ENCODE measurements at places on chromosomes 1 and 21. TPM values are rescaled to one million over a fixed set of nuclear protein-coding genes. Genes with fewer than 3 reads are reported as not detected.

The PKP1 gene
- 151 TPM for total RNA-seq

DNA sequence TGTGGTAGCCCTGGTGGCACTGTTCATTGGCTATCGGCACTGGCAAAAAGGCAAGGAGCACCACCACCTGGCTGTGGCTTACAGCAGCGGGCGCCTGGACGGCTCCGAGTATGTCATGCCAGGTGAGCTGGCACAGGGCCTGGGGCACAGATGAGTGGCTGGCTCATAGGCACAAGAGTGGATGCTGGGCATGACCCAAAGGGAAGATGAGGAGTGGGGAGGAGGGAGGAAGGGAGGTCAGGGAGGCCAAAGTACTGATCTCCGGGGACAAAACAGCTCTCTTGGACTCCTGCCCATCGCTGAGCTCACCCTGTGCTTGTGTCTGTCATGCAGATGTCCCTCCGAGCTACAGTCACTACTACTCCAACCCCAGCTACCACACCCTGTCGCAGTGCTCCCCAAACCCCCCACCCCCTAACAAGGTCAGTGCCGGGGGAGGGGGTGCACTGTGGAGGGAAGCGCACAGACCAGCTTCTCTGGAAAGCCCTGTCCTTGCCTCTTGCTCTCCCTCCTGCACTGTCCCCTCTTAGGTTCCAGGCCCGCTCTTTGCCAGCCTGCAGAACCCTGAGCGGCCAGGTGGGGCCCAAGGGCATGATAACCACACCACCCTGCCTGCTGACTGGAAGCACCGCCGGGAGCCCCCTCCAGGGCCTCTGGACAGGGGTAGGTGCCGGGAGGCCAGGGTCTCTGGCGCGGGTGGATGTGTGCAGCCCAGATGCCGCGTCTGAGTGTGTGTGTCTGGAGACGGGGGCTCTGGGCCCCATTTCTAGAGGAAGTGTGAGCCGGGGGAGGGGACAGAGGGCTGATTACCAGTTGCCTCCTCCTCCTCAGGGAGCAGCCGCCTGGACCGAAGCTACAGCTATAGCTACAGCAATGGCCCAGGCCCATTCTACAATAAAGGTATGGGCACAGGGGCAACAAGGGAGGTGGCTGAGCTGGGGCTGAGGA lies 7.3 kb upstream of the LRRC71 start:
- peak; percentile 61 for DNase-seq

DNA sequence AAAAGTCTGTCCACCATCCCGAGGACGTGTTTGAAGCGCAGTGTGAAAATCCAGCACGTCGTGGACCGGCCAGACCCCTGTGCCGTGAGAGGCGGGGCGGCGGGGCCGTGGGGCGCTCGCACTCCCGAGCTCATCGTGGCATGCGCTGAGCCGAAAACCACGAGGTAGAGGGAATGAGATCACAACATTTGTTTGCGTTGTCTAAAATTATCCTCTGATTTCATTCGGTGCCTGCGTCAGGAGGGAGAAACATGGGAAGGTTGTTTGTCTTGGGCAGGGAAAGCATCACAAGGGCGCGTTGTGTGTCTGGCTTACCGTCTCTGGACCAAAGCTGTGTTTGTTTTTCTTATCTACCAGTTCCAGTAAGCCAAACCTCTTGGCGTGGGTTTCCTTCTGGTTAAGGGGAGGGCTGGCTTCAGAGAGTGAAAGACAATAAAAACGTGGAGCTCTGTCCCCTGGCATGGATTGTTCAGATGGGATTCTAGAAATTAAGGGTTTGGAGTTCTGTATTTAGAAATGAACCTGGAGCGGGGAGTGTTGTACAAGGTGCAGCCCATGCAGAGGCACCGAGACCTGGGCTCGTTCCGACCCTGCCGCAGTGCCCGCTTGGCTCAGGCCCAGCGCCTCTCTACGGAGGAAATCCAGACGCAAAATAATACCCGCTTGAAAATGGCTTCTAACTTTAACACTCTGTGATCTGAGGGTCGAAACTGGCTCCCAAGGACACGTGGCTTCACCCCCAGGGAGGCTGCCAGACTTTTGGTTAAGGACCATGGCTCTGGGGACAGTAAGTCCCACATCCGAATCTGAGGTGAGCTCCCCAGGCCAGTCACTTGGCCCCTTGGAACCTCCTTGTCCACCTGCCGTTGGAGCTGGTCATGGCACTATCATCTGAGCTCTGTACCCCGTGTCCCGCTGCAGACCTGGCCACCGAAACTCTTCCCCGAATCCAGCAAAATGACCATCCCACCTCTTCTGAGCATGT lies 68.7 kb upstream of the FAM3B start:
- DNase-seq = no peak

GRCh38 chr1:6688001-6688400 lies 13.6 kb downstream of the DNAJC11 start:
- no peak for DNase-seq

GRCh38 chr1:81876901-81877733 lies 76.4 kb downstream of the ADGRL2 start:
- no peak for DNase-seq

GRCh38 chr1:225355863-225356262 lies 72.0 kb downstream of the LBR start:
- DNase-seq = no peak

The CSF3R gene
- 21.7 TPM for total RNA-seq

The CFAP74 gene
- 0.49 TPM for total RNA-seq

The CELA3A gene
- total RNA-seq = not detected

The GNAT2 gene
- total RNA-seq = not detected

The CLEC20A gene
- not detected for total RNA-seq

DNA sequence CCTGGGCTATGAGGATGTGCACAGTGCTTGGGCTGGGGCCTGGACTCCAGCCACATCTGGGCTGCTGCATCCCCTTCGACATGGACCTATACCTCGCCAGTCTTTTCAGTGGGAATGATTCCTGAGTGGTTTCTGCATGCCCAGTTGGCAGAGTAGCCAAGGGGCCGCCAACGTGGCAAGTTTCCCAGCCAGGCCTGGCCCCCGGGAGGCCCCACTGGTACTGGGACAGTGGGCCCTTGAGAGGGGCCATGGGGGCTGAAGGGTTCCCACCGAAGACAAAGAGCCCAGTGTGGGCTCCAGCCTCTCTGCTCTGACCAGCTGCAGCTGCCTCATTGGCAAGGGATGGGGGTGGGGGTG lies 15.4 kb downstream of the RAP1GAP start:
- DNase-seq = no peak

The LORICRIN gene
- total RNA-seq = 39.6 TPM

DNA sequence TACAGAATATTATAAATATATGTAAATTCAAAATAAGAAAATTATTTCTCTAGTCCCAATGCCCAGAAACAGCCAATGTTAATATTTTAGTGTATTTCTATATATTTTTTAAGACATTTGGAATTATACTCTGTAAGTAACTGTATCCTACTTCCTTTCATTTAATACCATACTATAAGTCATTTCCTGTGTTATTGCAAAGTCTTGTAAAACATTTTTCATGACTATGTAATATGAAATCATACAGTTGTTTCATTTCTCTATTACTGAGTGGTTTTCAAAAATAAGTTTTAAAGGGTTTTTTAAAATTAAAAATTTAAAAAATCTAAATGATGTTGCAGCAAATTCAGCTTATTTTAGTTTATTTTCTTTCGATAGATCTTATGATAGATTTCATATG lies 2.0 kb downstream of the RNASEL start:
- DNase-seq = no peak

- no peak for DNase-seq
These were observed 976.9 kb downstream of the BRINP3 start for GRCh38 chr1:189500778-189501177.

The ZBTB8A gene
- 10.9 TPM for total RNA-seq

The TDRD5 gene
- 0.59 TPM for total RNA-seq

- peak; percentile 15 for DNase-seq
These were observed 42.5 kb upstream of the DISC1 start for GRCh38 chr1:231584117-231584516.

DNA sequence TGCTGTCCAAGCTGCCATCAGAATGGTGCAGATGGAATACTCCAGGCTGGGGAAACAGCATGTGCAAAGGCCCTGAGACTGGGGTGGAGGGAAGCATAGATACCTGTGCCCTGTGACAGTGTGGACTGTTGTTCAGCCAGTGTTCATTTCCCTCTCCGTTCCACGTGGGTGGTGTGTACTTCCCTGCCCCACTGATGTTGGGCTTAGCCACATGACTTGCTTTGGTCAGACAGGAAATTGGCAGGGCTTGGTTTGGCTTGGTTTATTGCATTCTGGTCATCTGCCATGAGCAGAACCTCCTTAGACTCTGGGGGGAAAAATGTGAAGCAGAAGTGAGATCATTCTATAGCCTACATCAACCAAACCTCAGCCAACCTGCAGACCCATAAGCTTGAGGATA lies 102.4 kb upstream of the IGSF21 start:
- DNase-seq = no peak

GRCh38 chr1:51299981-51300670 lies 30.2 kb downstream of the TTC39A start:
- DNase-seq = no peak

The CHIA gene
- total RNA-seq = 0.20 TPM

DNA sequence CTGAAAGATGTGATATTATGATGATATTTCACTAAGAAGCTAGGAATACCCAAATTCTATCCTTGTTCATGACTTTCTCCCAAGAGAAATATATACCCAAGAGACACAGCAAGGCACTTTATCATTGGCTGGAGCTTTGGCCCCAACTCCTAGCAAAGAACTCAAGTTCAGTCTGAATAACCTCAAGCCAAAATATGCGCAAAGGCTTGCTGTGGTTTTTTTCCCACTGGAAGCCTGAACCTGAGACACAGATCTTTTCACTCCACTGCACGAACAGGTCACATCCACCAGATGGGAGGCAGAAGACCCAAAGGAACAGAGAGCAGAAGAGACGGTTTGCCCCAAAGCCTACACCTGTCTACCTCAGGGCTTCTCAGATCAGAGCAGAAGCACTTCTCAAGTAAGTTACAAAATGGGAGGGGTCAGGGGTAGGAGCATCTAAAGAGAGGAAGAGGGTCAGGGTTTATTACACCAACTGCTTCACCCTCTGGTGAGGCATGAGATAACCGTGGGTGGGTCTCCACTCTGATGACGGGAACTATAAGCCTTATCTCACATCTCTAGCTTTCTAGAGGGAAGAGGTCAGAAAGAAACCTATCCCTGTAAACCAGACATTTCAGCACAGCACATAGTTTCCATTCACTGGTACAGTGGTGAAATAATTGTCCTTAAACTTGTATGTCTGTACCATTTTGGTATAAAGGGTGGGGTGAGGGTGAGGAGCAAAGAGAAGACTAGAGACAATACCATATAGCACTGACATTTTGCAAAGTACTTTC lies 17.1 kb upstream of the CDC42BPA start:
- DNase-seq = no peak

GRCh38 chr1:23869051-23869450 lies 961 bp upstream of the FUCA1 start:
- DNase-seq = no peak

- no peak for DNase-seq
These were observed 8.3 kb downstream of the SHISA4 start for GRCh38 chr1:201896951-201897391.

The UTS2 gene
- total RNA-seq = 0.30 TPM

GRCh38 chr1:162726555-162726954 lies 63.9 kb upstream of the HSD17B7 start:
- no peak for DNase-seq

The MRTO4 gene
- total RNA-seq = 15.0 TPM

The HES4 gene
- total RNA-seq = 12.5 TPM

- no peak for DNase-seq
These were observed 220.3 kb downstream of the PLPP3 start for GRCh38 chr1:56359056-56359455.

The SHISAL2A gene
- total RNA-seq = 0.49 TPM

The BLZF1 gene
- total RNA-seq = 32.7 TPM

- no peak for DNase-seq
These were observed 1.5 kb downstream of the CENPF start for GRCh38 chr1:214604523-214604922.

The CHAF1B gene
- 1.6 TPM for total RNA-seq

- DNase-seq = no peak
These were observed 71.0 kb downstream of the POU2F1 start for GRCh38 chr1:167291539-167292185.

GRCh38 chr1:35717911-35718476 lies 690 bp downstream of the C1orf216 start:
- DNase-seq = peak; percentile 57

GRCh38 chr1:5975133-5975880 lies 16.9 kb downstream of the NPHP4 start:
- peak; percentile 47 for DNase-seq

GRCh38 chr21:21213297-21213696 lies 215.1 kb downstream of the NCAM2 start:
- DNase-seq = no peak

The PRKCZ gene
- 10.8 TPM for total RNA-seq

DNA sequence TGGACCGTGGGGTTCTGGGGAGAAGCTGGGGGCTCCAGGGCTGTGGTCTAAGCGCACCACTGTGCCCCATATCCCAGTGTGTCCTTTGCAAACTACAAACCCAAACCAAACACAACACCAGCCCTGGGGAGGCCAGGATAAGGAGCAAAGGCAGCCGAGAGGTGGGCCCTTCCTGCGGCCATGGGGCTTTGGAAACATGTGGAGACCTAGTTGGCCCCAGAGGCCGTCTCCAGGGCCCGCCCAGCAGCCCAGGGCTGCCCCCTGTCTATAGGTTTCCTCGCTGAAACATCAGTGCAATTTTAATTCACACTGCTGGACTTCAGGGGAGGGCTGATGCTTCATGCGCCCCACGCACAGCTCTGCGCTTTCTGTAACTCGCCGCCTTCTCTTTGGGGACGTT lies 61.3 kb downstream of the PRDM16 start:
- no peak for DNase-seq

DNA sequence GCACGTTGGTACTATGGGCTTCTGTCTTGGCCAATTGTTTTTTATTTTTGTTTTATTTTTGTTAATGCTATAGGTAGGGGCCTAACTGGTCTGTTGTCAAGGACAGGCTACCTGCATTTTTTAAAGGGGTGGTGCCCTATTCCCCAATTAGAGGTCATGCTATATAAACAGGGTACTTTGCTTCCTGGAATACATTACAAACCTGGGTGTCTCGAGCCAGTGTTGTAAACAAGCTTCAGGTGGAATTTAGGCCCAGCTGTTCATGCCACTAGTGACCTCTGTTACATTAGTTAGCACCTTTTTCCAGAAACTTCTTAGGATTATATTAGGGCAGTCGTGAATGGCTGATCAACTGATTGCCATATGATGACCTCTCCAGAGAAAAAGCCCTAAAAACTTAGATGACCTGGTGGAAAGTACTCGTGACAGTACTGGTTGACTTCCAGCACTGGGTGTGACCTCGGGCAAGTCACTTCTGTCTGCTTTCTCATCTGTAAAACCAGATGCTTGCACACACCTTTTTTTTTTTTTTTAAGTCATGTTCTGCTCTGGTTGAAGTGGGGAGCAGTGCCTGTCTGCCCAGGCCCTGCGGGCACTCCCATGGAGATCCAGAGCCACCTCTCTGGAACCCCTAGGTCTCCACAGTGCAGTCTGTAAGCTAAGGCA lies 46.5 kb downstream of the ELK4 start:
- DNase-seq = no peak

- no peak for DNase-seq
These were observed 10.6 kb downstream of the GBP5 start for GRCh38 chr1:89261926-89262515.

The SELP gene
- 1.4 TPM for total RNA-seq

- no peak for DNase-seq
These were observed 111.1 kb downstream of the CLEC20A start for GRCh38 chr1:178385662-178386061.

The RIMS3 gene
- total RNA-seq = 0.59 TPM

- DNase-seq = no peak
These were observed 61.1 kb downstream of the SSBP3 start for GRCh38 chr1:54345116-54345515.

The FAM72B gene
- 2.6 TPM for total RNA-seq

The UMODL1 gene
- total RNA-seq = under 0.01 TPM

- DNase-seq = no peak
These were observed 6.6 kb upstream of the ETV3L start for GRCh38 chr1:157105988-157106812.

The RAB29 gene
- total RNA-seq = 3.8 TPM

All from skin of body (tissue), 3 donors.